Panc1 (cell line): ENCODE measurements at places on chromosomes 3 and 15.
A peak's percentile ranks its signal among the peaks of the same experiment; 100 is the strongest.

GRCh38 chr3:38458796-38459498 is 5.3 kb downstream of the ACVR2B start:
- H3K36me3 ChIP-seq, result no peaks in the 10 kb centered on the region
- H3K27me3 ChIP-seq, result no peaks in the 10 kb centered on the region
- H3K4me3 ChIP-seq, result no peak overlapping the region
- H3K27ac ChIP-seq, result no peak overlapping the region
- no peak for DNase-seq

DNA sequence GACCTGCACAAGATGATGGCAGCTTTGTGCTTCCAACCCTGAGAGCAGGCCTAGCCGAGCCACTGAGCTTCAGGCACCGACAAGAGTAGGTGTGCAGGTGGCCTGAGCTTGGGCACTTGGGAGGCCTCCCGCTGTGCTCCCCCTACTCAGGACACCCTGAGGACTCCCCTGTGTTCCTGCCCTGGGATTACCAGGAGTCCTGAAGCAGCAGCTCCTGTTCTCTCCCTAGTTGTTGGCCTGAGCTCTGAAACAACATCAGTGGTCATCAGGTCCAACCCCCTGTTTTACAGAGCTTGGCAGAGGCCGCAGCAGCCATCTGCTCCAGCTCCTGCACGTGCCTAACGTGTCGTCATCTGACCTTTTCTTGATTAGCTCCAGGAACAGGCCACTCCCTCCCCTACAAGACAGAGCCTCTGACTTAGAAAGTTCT is 8.0 kb upstream of the MESP2 start:
- H3K4me3 ChIP-seq, result no peak overlapping the region
- H3K27ac ChIP-seq, result no peak overlapping the region
- no peak for DNase-seq
- H3K36me3 ChIP-seq, result no peaks in the 10 kb centered on the region

- DNase-seq, result no peak
- H3K36me3 ChIP-seq, result no peaks in the 10 kb centered on the region
- no peak overlapping the region for H3K4me3 ChIP-seq
- no peaks in the 10 kb centered on the region for H3K27me3 ChIP-seq
- H3K27ac ChIP-seq, result no peak overlapping the region
- H3K4me1 ChIP-seq, result no peaks in the 10 kb centered on the region
Observed at GRCh38 chr15:87287156-87287555, 969.4 kb downstream of the NTRK3 start.

DNA sequence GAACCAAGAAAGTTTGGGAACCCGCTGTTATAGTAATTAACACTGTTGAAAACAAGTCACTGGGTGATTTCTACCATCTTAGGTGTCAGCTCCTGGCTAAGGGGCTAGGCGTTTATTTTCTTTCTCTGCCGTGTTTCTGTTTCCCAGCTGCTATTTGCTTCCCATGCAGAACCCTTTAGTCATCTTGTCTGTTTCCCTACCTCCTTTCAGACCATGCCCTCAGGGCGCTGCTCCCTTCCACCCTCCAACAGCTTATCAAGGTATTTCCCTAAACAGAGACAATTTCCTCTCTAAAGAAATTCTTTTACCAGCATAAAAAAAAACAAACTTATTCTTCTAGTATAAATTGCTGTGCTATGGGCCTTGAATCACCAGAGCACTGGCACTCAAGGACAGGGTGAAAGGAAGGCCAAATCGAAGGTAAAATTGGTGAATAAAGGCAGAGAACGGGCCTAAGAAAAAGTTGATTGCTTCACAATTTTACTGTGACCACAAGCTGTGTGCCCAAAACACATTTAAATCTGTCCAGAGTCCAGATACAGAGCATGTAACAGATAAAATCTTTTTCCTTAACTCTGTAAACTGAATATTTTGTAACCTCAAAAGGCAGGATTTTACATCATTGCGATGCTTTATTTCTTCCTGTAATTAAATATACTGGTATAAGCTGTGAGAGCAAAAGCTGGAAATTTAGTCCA is 319.2 kb downstream of the ZNF621 start:
- H3K27me3 ChIP-seq, result no peaks in the 10 kb centered on the region
- H3K36me3 ChIP-seq, result no peaks in the 10 kb centered on the region
- H3K4me3 ChIP-seq, result no peak overlapping the region
- H3K4me1 ChIP-seq, result no peaks in the 10 kb centered on the region
- no peak overlapping the region for H3K27ac ChIP-seq

- H3K4me1 ChIP-seq, result no peaks in the 10 kb centered on the region
- no peak for DNase-seq
- no peak overlapping the region for H3K27ac ChIP-seq
- no peak overlapping the region for H3K4me3 ChIP-seq
Observed at GRCh38 chr15:63931556-63931955, 97.8 kb upstream of the HERC1 start.

GRCh38 chr15:63531586-63531985 is 27.2 kb downstream of the USP3 start:
- no peak overlapping the region for H3K4me3 ChIP-seq
- H3K4me1 ChIP-seq, result peaks cover 3% of the 10 kb centered on the region; the same call in 1 of the 2 replicates
- no peak for DNase-seq
- H3K27me3 ChIP-seq, result no peaks in the 10 kb centered on the region

DNA sequence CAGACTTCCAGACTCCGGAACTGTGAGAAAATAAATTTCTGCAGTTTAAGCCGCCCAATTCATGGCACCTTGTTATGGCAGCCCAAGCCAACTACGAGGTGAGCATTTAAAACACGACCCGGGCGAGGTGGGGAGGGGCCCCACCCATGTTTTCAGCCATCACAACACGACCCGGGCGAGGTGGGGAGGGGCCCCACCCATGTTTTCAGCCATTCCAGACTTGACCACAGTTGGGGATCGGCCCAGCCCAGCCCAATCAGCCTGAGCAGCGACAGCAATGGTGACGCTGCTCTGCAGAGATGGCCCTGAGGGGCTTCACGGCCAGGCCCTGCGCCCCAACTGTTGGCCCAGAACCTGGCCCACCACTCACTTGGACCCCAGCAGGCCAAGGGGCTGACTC is 93.1 kb downstream of the ATP10A start:
- H3K36me3 ChIP-seq, result no peaks in the 10 kb centered on the region
- H3K27me3 ChIP-seq, result no peaks in the 10 kb centered on the region
- H3K4me3 ChIP-seq, result no peak overlapping the region
- no peak overlapping the region for H3K27ac ChIP-seq
- no peak for DNase-seq
- no peaks in the 10 kb centered on the region for H3K4me1 ChIP-seq

GRCh38 chr3:187717572-187717971 is 15.2 kb upstream of the RTP2 start:
- no peak overlapping the region for H3K27ac ChIP-seq
- no peaks in the 10 kb centered on the region for H3K4me1 ChIP-seq
- no peak overlapping the region for H3K4me3 ChIP-seq
- H3K36me3 ChIP-seq, result peaks cover 2% of the 10 kb centered on the region
- DNase-seq, result no peak

- H3K27me3 ChIP-seq, result no peaks in the 10 kb centered on the region
- DNase-seq, result peak; percentile 35
- no peaks in the 10 kb centered on the region for H3K36me3 ChIP-seq
- H3K27ac ChIP-seq, result no peak overlapping the region
Observed at GRCh38 chr15:62254137-62254934, 89.3 kb upstream of the C2CD4B start.

DNA sequence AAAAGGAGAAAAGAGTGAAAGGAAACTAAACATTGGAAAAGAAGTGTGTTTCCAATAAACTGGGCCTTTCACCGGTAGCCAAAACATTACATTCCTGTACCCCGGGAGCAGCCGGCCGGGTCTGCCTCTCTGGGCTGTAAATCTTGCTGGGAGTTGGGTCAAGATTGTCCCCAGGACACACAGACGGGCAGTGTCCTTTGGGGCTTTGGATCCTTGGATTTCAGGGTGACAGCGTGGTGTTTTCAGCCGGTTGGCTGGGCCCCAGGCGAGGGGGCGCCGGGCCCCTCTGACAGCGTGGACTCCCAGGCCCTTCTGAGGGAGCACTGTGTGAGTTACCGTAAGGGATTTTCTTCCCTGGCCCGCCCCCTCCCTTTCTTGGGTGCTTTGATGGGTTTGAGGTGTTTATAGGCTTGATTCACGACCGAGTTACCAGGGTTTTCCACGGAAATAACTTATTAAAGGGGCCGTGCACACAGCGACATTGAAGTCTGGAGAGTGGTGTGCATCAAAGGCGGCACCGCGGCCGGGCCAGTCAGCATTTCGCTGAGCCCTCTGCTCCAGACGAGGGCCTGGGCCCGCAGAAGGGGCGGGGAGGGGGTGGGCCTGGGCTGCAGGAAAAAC is 27.4 kb downstream of the SMAD6 start:
- no peaks in the 10 kb centered on the region for H3K27me3 ChIP-seq
- peaks cover 53% of the 10 kb centered on the region for H3K4me1 ChIP-seq
- no peaks in the 10 kb centered on the region for H3K36me3 ChIP-seq
- H3K27ac ChIP-seq, result peak overlapping the region; percentile 51
- no peak for DNase-seq

- no peaks in the 10 kb centered on the region for H3K27me3 ChIP-seq
- H3K36me3 ChIP-seq, result no peaks in the 10 kb centered on the region
- H3K4me1 ChIP-seq, result no peaks in the 10 kb centered on the region
- DNase-seq, result no peak
- H3K27ac ChIP-seq, result no peak overlapping the region
- no peak overlapping the region for H3K4me3 ChIP-seq
Observed at GRCh38 chr3:137191133-137191923, 233.5 kb downstream of the IL20RB start.

DNA sequence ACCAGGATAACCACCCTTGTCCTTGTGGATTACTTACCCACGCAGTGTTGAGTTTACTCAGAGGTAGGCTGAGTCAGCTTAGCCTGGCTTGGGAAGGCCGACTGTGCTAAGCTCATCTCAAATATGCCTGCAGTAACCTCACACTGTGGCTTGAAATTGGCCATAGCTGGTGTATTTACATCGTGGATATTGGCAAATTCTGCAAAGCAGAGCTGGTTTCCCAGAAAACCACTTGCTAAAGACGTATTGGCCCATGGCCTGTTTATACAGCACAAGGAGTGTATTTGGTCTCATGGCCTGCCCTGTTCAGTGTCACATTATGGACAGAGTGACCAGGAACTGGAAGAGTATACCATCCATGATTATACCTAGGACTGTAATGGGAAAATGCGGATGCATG is 170.5 kb upstream of the UBE3A start:
- no peak for DNase-seq
- H3K27me3 ChIP-seq, result no peaks in the 10 kb centered on the region
- H3K36me3 ChIP-seq, result no peaks in the 10 kb centered on the region
- no peak overlapping the region for H3K27ac ChIP-seq
- H3K4me1 ChIP-seq, result no peaks in the 10 kb centered on the region

GRCh38 chr3:17553080-17553479 is 189.4 kb downstream of the TBC1D5 start:
- no peak overlapping the region for H3K4me3 ChIP-seq
- H3K36me3 ChIP-seq, result no peaks in the 10 kb centered on the region
- H3K27me3 ChIP-seq, result no peaks in the 10 kb centered on the region
- no peak for DNase-seq
- no peak overlapping the region for H3K27ac ChIP-seq
- H3K4me1 ChIP-seq, result no peaks in the 10 kb centered on the region

GRCh38 chr3:10945683-10946287 is 46.8 kb upstream of the SLC6A1 start:
- no peaks in the 10 kb centered on the region for H3K27me3 ChIP-seq
- DNase-seq, result no peak
- H3K4me1 ChIP-seq, result no peaks in the 10 kb centered on the region
- H3K27ac ChIP-seq, result no peak overlapping the region
- H3K4me3 ChIP-seq, result no peak overlapping the region

DNA sequence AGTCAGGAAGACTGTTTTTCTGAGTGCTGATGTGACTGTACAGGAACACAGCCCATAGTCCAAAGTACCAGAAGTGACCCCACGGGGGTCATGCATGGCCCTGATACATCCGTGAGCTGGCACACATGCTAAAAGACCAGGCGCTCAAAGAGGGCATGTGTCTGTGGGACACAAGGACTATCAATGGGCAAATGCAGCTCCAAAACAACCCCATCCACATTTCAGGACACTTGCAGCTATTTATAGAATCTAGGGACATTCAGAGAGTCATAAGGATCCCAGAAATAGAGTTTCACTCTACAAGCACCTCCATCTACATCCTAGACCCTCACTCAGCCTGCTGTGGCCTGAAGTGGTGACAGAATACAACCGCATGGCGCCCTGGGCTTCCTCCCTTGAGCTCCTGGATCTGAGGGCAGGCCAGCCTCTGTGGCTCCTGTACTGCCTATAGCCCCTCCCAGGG is 17.0 kb downstream of the SLC25A20 start:
- no peak for DNase-seq
- no peak overlapping the region for H3K27ac ChIP-seq
- no peak overlapping the region for H3K4me3 ChIP-seq
- no peaks in the 10 kb centered on the region for H3K27me3 ChIP-seq

- H3K4me1 ChIP-seq, result no peaks in the 10 kb centered on the region
- no peaks in the 10 kb centered on the region for H3K36me3 ChIP-seq
Observed at GRCh38 chr3:31468433-31468832, 64.3 kb upstream of the STT3B start.

- peak overlapping the region; percentile 99 for H3K27ac ChIP-seq
- H3K36me3 ChIP-seq, result peaks cover 19% of the 10 kb centered on the region
Observed at GRCh38 chr3:194671511-194671899, 486 bp downstream of the LSG1 start.

DNA sequence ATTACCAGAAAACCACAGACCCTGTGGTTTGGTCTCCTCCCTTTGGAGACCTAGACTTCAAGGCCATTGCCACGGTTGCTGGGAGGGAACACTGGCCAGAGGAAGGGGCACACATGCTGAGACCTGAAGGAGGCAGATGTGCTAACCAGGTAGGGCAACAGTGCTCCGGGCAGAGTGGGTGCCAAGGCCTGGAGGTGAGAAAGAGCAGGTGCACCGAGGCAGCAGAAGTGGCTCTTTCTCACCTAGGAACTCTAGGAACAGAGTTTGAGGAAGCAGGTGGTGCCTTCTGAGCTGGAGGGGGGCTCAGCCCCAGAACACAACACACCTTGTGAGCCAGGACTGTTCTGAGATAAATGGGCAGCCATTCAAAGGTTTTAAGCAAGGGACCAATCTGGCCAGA is 106.1 kb downstream of the MEGF11 start:
- no peak for DNase-seq
- H3K4me1 ChIP-seq, result no peaks in the 10 kb centered on the region
- no peaks in the 10 kb centered on the region for H3K36me3 ChIP-seq
- peaks cover 8% of the 10 kb centered on the region; the same call in 1 of the 2 replicates for H3K27me3 ChIP-seq
- H3K4me3 ChIP-seq, result no peak overlapping the region

GRCh38 chr3:63974451-63974850 is 48.8 kb downstream of the PSMD6 start:
- H3K36me3 ChIP-seq, result no peaks in the 10 kb centered on the region; the same call in 1 of the 2 replicates
- H3K27me3 ChIP-seq, result no peaks in the 10 kb centered on the region
- no peak for DNase-seq
- no peak overlapping the region for H3K27ac ChIP-seq
